ENCODE measurements at places on chromosomes 7 and 10.

DNA sequence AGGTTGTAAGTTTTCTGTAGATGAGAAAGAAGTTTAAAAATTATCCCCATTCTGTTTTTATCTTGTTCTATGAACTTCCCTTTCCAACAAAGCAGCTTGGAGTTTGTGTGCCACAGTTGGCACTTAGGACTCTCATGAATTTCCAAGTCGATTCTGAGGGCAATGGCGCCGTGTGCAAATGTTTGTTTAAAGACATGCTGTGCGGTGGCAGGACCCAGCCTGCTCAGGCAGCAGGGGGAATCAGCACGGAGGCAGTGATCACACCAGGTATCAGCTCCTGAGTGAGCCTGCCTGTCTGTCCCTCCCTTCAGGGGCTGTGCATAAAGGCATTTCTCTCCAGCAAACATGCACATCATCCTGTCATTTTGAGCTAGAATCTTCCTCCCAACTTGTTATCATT is 109.8 kb upstream of the WDR11 start:
- DNase-seq = no peak

DNA sequence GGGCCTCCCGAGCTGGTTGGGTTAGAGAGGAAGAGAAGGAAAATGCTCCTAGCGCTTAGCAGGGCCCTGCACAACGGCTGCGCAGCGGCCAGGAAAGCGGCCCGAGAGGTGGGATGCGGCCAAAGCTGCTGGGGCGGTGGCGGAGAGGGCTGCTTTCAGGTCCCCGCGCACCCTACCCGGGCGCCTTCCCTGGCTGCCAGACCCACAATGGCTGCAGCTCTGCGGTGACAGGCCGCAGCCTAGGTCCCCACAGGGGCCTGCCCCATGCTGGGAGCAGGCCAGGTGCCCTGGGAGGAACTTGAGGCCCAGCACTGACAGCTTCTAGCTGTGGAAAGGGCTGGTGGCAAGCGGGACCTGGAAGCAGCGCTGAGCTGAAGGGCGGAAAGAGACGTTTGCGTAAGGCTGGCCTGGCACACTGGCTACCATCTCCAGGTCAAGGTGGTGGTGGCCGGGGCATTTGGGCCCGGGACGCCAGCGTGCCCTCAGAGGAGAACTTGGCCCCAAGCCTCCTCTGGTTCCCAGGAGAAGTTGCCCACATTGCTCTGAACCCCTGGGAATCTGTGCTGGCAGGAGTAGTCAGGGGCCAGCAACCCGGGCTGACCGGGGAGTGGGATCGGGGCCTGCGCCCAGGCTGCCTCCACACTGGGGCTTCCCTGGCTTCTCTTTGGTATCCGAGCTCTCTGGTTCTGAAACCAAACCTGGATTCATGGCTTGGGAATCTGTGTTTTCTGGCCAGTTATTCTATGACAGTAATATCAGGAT is 72.9 kb upstream of the ZNF804B start:
- DNase-seq = no peak

- no peak for DNase-seq
Observed at GRCh38 chr10:116259638-116260037, 13.4 kb downstream of the GFRA1 start.

- no peak for DNase-seq
Observed at GRCh38 chr10:31123946-31124345, 92.3 kb upstream of the ZNF438 start.

DNA sequence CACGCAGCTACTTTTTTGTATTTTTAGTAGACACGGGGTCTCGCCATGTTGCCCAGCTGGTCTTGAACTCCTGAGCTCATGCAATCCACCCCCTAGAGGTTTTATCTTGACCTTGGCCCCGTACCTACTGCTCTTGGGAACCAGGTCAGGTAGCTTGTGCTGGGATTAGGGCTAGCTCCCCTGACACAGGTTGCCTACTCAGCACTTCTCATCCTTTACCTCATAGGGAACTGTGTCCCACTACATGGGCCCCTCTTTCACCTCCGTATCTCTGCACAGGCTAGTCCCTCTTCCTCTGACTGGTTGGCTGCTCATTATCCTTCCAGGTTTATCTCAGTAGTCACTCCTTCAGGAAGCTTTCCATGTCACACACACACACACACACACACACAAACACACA is 58.0 kb upstream of the ITPRID1 start:
- no peak for DNase-seq

DNA sequence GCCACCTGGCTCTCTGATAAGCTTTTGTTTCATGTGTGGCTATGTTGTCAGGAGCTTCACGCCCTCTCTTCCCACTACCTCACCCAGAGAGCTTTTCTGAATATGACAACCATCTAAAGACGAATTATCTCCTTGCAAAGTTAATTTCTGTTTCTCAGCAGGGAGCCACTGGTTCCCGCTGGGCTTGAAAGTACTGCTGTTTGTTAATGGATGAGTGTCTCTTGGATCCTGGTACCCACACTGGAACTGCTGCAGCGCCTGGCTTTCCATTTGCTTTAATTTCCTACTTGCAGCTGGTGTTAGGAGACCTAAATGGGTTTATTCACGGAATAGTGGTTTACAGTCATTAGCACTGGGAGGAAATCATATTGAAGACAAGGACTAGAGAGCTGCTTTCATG is 267.9 kb upstream of the LRGUK start:
- DNase-seq = no peak

DNA sequence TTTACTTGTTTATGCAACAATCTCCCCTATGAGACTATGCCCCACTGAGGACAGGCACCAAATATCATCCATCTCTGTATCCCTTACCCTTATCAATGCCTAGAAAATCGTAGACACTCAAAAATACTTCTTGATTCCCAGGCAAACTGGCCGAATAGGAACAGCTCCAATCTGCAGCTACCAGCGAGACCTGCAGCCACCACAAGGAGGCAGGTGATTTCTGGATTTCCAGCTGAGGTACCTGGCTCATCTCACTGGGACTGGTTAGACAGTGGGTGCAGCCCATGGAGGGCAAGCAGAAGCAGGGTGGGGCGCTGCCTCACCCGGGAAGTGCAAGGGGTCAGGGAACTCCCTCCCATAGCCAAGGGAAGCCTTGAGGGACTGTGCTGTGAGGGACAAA is 10.8 kb upstream of the PPP1R3C start:
- no peak for DNase-seq

- no peak for DNase-seq
Observed at GRCh38 chr7:2201686-2202360, 30.9 kb downstream of the MAD1L1 start.

DNA sequence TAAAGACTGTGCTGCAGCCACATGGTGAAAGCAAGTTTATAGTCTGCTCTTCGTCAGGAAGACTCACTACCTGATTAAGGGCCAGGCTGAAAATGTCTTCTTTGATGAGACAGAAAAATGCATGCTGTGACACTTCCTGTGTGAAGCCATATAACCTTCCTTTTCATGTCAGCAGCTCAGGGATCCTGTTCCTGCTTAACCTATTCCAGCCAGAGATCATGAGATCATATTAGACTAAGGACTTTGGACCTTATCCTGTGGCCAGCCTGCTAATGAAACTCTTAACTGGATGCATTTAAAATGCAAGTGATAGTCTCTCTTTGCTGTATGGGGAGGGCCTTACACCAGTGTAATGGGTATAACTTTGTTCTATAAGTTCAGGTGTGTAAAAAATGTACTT is 165.2 kb downstream of the PTEN start:
- DNase-seq = no peak

DNA sequence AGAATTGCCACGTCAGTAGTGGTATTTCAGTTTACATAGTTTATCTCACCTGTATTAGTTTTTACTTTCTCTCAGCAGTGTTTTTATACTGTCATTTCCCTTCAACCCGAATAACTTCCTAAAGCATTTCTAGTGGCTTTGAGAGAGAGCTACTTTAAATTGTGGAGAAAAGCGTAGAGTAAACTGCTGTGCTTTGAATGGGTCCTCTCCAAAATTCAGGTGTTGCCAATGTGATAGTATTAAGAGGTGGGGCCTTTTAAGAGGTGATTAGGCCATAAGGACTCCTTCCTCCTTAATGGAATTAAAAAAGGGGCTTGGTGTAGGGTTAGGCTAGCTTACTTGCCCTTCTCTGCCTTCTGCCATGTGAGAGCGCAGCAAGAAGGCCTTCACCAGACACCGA is 98.4 kb downstream of the LCOR start:
- DNase-seq = no peak

DNA sequence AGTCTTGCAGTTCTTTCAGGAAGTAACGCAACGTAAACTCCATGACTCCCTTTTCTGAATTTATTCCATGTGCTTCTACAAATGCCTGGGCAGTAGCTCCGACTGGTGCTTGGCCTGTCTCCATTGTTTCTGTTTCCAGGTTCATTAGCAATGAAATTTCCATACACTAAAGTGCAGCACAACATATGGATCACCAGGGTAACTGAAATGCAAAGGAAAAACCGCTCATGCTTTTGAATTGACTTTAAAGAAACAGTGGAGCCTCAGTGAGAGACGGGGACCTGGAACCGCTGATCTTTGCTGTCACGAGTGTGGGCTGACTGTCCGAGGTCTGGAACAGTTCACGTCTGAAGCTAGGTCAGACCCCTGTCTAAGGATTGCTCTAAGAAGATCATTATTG is 126.5 kb upstream of the IGFBP3 start:
- no peak for DNase-seq

All from stimulated activated CD4-positive, alpha-beta T cell treated with anti-CD3 and anti-CD28 coated beads, TNF-alpha, amount 100 ng/mL, for 4 hours (primary cell).